C1 segment of cervical spinal cord (tissue), 14 donors: ENCODE measurements at places on chromosomes 1 and 21.

DNA sequence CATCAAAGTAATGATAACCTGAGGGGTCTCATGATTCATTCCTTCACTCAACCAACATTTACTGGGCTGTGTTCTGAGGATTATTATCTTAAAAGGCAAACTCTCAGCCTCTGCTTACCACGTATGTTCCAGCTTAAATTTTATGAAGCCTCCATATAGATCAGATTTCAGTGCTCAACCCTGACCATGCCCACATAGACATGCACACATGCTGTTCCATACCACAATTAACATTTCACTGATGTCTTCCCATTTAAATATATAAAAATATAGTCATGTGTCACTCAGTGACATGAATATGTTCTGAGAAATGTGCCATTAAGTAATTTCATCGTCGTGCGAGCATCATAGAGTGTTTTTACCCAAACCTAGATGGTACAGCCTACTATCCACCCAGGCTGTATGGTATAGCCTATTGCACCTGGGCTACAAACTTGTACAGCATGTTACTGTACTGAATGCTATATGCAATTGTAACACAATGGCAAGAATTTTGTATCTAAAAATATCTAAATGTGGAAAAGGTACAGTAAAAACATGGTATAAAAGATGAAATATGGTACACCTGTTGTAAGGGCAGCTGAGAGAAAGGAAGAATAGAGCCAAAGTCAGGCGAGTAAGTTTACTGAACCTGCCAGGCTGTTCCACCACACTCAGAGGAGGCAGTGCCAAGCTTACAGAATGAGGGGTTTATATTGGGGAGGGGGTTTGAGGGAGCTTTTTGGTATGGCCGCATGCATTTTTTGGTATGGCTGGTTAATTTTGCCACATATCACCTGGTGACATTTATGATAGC lies 134.7 kb upstream of the ETV3 start:
- no peak for DNase-seq

DNA sequence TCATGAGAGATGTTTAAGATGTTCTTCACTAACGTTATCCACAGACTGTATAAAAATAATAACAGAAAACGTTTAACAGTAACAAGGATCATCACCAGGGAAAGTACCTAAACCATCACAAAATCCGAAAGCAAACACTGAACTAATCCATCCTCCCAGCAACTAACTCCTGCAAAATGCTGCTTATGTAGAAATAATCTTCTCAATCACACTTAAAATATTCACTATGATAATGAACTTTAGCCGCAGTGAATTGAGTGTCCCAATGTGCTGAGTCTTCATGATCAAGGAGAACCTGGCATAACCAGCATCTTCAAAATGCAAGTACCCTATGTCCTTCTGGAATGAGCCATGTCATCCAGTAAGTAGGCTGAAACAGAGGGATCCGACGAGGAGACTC lies 166.1 kb downstream of the LTN1 start:
- DNase-seq, result no peak

GRCh38 chr1:1221887-1222574 lies 8.1 kb upstream of the TNFRSF4 start:
- DNase-seq, result no peak

DNA sequence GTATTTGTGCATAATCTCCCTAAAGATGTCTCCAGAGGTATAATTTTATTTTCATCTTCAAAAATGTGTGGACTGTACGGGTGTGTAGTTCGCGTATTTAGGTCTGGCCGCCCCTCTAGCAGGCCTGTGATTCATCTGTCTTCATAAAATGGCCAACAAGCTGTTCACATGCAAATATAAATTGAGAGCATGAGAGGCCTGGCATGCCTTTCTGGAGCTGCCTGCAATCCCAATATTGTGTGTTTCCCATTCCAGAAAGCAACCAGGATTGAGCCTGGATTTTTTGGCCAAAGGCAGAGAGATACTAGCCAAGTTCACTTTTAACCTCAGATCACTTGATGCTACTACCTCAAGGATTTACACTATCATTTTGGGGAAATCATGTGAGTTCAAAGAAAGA lies 197.2 kb downstream of the NFIA start:
- DNase-seq, result no peak
